ENCODE measurements at places on chromosomes 11 and 22.

GRCh38 chr11:125351033-125351867 is 144.8 kb downstream of the FEZ1 start:
- no peak for DNase-seq

- DNase-seq = no peak
These were observed 127.9 kb downstream of the BUD13 start for GRCh38 chr11:116644941-116645305.

GRCh38 chr11:27184458-27185312 is 144.1 kb downstream of the BBOX1 start:
- DNase-seq = no peak

GRCh38 chr11:115219376-115219775 is 284.8 kb downstream of the CADM1 start:
- DNase-seq = no peak

- DNase-seq = peak; percentile 90
These were observed 52.9 kb upstream of the FDX1 start for GRCh38 chr11:110376711-110377324.

DNA sequence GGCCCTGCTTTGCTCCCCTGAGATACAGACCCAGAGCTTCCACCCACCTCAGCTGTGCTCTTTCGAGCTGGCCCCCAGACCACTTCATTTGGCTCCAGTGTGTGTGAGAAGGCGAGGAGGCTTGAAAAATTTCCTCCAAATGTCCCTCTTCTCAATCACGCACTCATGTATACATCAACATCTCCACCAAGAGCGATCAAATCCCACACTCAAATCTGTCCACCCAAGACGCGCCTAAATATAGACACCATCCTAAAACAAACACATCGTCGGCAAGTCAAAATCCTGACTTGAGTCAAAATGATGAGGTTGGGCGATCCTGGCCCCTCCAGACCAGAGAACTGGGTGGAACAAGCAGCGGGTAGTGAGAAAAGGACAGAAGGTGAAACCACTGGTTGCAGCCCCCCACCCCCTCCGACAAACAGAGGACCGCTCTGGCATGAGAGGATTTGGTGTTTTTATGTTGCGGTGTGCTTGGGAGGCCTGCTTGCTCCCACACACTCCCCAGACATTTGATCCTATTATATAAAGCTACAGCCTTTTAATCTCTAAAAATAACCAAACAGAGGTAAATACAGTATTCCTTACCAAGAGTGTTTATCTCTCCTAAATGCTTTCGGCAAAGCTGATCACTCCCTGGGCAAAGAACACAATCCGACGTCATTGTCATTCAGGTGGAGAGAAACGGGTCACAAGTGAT is 10.2 kb downstream of the MN1 start:
- no peak for DNase-seq

DNA sequence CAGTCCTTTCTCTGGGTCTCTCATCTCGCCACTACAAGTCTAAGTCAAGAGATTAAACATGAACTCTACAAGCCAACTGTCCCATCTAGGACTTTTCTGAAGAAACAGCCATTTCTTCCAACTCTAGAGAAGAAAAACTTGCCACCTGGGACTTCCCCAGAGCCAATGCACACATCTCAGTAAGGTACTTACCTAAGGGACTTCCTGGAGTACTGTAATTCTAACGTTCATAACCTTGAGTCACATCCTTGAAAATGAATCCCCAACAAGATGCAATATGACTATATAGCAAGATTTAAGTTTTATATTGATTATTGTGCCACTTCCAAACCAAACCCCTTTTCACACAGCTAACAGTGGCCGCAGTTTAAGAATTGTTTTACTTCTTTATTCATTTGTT is 11.9 kb upstream of the ISX start:
- DNase-seq = no peak
